ENCODE measurements at places on chromosomes 11 and 22.

DNA sequence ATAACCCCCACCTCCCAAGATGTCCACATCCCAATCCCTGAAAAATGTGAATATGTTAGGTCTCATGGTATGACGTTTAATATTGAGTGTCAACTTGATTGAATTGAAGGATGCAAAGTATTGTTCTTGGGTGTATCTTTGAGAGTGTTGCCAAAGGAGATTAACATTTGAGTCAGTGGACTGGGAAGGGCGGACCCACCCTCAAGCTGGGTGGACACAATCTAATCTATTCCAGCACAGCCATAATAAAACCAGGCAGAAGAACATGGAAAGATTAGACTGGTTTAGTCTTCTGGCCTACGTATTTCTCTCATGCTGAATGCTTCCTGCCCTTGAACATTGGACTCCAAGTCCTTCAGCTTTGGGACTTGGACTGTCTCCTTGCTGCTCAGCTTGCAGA, 315.5 kb downstream of the GUCY1A2 start:
- no peak for DNase-seq

DNA sequence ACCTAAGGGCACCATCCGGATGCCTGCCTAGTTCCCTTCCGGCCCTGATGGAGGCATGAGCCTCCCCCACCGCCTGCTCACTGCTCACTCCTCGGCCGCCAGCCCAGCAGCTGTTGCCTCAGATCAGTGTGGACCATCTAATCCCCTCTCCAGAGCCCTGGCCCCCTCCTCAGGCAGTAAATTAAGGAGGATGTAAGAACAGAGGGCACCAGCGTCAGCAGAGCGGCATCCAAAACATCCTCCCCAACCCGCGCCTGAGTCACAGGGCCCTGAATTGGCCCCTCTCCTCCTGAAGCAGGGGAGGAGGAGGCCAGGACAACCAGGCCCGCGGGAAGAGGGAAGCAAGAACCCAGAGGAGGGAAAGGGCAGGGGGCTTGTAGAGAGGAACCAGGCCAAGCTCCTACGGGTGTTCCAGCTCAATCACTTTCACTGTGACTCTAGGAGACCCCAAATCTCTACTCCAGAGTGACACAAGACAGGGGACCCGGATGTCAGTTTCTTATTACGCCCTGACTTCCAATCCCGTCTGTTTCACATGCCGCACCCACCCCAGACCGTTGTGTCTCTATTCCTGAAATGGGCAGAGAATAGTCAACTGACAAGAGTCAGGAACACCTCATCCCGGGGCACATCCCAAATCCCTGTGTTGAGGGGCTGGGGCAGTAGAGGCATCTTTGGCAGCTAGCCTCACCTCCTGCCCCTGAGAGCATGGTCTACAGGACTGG, 31.3 kb upstream of the MYOD1 start:
- DNase-seq: no peak

GRCh38 chr11:64356498-64357411, 2.2 kb upstream of the RPS6KA4 start:
- DNase-seq: no peak

DNA sequence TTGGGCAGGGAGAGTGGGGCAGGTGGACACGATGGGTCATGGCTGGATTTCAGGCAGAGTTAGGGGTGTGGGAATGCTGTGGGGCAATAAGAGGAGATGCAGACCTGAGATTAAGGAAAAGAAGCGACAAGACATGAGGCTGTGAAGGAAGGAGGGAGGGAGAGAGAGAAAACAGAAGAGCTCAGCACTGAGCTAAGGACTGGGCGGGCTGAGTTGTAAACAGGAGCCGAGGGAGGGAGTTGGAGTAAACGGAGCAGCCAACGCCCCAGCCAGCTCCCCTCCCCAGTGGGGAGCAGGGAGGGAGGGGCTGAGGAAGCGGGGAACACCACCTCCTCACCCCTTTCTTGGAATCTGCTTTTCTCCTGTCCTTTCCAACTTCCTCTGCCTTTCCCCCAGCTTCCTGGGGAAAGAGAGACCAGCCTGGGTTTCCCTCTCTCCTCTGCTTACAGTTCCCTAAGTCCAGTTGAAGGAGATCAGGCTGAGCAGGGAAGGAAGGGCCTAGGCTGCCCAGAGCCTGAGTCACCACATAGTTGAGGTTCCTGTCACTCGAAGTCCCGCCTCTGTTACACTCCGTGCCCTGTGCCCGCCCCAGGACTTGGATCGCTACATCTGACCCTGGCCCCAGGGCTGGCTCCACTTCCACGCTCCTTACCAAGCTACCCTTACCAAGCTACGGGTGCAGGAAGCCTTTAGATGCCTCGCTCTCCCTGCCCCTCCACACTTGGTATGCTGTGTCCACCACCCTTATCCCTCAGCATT, 6.7 kb upstream of the AHNAK start:
- no peak for DNase-seq

DNA sequence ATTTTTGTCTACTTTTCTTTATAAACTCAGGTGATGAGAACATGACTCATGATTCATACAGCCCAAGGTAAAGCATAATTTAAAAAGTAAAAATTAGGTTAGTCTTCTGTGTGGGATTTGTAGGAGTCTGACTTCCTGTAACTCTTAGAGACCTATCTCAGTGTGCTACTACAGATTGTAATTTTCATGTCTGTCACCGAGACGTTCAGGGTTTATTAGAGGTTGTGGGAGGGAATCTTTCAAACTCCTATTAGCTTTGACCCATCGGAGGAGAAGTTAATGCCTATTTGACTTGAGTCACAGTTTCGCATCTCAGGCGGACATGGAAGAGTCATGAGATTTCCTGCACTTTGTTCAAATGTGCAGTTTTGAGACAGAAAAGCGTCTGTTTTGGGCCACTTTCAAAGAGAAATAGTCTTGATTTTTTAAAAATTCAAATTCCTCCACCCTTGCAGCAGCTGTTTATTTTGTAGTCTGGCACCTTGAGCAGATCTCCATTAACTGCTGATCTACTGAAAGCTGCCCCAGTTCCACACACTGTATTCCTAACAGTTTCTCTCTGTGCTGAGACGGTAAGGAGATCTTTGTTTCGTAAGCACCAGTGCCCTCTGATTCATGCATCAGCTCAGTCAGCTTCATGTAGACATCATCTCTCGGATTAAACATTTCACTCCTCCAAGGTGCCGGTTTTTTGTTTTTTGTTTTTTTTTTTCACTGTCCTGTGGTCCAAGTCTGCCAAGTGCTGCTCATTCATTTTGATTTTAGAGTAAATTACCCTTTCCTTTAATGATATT, 24.3 kb downstream of the ALKBH3 start:
- no peak for DNase-seq

GRCh38 chr22:36409911-36410756, 22.4 kb upstream of the MYH9 start:
- peak; percentile 90 for DNase-seq

GRCh38 chr11:132824642-132825041, 707.7 kb downstream of the OPCML start:
- no peak for DNase-seq

- no peak for DNase-seq
Measured at GRCh38 chr11:12248330-12248729, 129.0 kb upstream of the PARVA start.

DNA sequence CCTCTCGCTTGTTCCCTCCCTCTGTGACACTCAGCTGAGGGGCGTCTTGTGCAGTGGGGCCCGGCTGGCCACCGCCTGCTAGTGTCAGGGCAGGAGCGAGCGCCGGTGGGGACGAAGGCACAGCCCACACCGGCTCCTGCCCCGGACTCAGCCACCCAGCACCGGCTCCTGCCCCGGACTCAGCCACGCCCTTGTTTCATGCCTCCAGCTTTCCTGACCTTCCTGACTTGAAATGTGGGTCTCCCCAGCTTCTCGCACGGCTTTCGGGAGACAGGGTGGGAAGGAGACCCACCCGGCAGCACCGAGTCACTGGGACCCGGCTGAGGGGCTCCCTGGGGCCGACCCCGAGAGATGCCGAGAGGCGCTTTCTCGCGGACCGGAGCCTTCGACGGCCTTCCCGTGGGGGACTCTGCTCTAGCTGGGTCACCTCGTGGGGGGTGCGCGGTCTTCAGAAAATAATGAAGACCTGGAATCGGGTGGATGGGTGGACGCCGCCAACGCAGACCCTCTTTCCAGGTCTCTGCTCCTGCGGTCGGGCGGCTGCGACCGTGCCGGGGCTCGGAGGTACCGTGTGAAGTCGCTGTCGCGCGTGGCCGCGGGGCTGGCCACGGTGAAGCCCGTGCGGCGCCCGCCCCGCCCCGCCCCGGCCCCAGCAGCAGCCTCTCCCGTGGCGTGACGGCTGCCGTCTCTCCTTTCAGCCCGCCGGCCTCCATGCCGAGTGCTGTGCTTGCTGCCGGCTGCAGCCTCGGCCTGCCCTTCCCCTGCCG, 10.2 kb downstream of the GLB1L2 start:
- no peak for DNase-seq

GRCh38 chr22:49582678-49583077, 245.0 kb downstream of the BRD1 start:
- DNase-seq: no peak

DNA sequence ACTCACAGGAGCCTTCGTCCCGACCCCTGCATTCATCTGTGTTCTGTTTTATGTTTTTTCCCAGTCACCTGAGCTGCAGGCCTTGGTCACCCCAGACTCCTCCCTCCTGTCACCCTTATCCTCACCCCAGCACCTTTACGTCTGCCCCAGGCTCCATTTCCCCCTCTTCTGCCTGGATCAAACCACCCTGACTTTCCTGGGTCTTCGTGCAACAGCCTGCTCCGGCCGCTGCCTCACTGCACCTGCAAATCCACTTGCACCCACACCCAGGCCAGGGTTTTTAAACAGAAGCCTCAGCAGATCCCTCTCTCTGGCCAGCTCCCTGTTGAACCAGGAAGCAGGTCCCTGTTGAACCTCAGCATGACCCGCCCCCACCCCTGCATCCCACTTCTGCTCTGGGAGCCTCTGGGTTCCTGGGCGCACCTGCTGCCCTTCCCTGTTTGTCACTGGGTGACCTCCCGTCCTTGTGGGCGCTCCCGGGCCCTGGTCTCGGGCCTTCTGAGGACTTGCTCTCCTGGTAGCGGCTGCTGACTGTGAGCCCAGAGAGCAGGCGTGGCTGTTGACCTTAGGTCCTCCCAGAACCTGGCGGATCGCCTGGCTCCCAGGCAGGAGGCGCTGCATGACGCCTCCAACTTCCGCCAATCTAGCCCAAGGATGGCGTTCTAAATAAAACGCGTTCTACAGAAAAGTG, 12.8 kb downstream of the MAPK8IP2 start:
- no peak for DNase-seq

DNA sequence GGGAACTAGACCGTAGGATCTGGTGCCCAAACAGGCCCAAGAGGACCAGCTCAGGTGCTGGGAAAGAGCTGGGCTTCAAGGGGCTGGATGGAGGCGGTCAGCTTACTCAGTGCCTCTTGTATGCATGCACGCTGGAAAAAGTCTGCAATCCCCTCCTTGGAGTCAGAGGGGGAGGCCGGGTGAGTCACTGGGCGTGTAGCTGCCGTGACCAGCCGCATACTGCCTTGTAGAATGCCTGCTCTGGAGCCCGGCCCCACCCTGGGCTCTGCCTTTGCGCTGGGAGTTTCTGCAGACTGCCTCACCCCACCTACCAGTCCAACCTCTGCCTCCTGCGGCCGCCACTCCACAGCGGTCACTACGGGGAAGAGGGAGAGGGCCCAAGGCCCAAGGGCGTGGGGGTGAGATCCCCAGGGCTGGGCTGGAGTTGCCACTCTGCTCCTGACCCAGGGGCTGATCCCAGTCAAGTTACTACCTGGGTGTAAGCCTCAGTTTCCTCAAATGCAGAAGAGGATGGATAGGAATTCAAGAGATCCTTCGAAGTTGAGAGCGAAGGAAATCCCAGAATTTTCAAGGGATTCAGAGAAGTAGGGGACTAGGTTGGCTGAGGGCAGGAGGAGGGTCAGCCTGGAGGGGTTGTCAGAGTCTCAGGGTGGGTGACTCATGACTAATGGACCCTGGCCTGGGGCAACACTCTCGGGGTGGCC, 4.2 kb downstream of the MRGPRF start:
- DNase-seq: peak; percentile 92

GRCh38 chr11:47800759-47801158, 33.6 kb upstream of the FNBP4 start:
- no peak for DNase-seq

DNA sequence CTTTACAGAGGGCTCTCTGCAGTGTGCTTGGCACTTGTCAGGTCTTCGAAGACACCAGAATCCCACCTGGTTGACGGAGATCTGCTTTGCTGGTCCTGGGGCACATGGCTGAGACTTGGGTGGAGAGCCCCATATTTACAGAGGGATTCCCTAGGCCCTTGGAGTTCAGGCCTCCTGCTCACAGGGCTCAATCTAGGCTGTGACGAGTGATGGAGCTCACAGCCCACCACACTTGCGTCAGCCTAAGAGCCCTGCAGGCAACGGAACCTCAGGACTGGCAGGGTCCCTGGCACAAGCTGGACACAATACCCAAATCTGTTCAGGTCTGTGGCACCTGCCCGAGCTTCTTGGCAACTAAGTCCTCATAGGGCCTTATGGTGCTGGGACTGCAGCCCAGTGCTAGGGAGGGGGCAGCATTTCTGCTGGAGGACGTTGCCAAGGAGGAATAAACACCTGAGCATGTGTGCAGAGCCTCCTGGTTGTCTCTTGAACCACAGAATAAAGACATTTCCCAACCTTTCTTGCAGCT, 59.1 kb downstream of the KCNC1 start:
- DNase-seq: no peak

GRCh38 chr22:46062971-46063631, 86.1 kb upstream of the WNT7B start:
- no peak for DNase-seq

DNA sequence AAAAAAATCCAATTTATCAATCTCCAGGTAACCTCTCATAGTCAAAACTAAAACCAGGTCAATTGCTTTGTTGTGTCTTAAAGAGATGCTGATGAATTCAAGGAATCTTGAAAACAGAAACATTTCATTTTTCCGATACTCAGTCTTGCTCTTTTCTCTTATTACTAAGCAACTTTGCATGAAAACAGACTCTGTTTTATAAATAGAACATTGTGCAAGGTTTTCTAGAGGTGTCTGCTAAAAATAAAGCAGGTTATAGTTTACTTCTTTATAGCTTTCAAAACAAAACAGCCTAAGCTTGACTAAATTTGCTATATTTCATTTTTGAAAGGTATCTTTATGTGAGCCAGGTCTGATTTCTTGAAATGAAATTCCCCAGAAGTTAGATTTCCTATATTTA, 109.3 kb downstream of the ARL14EP start:
- no peak for DNase-seq

GRCh38 chr11:95363164-95363563, 132.2 kb upstream of the SESN3 start:
- DNase-seq: no peak

GRCh38 chr22:21032037-21032867, at the start of gene SLC7A4:
TSS of gene SLC7A4 (minus strand) at chr22:21032561. CDS start at chr22:21031812, 749 bp downstream.
- no peak for DNase-seq

- no peak for DNase-seq
Measured at GRCh38 chr11:118379497-118379896, 20.1 kb downstream of the UBE4A start.

DNA sequence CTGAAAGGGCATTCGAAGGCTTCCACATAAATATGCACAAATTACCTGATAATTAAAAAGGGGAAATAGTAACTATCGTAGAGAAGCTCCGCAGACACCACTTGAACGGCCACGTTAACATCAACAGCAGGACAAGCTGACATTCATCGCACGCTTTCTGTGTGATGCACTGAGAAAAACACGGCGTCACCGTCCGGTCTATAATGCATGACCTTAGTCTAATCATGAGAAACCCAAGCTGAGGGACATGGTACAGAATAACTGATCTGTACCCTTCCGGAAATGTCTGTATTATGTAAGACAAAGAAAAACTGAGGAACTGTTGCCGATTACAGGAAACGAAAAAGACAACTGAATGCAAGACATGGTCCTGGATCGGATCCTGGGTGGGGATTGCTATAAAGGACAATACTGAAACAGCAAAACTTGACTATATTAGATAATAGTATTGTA, 678 bp upstream of the RANGAP1 start:
- DNase-seq: no peak

Measured in keratinocyte (primary cell).